Bronchial epithelial cell (primary cell): ENCODE measurements at places on chromosomes 4 and X.

DNA sequence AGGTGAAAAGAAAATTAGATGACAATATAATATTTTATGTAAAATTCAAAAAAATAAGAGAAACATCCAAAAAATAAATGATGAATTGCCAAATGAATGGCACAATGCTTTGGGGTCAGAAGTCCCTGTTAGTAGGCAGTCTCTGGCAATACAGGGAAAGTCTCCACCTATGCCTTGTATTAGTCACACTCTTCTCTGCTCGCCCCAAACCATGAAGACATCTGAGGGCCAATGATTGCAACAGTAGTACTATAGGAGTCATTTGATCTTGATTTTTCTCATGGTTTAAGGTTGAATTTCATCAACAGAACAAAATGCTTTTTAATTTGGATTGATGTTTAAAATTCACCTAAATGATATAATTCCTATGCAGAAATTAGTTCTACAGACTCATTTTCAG lies 3.9 kb upstream of the PRSS12 start:
- peak; percentile 62 for DNase-seq

DNA sequence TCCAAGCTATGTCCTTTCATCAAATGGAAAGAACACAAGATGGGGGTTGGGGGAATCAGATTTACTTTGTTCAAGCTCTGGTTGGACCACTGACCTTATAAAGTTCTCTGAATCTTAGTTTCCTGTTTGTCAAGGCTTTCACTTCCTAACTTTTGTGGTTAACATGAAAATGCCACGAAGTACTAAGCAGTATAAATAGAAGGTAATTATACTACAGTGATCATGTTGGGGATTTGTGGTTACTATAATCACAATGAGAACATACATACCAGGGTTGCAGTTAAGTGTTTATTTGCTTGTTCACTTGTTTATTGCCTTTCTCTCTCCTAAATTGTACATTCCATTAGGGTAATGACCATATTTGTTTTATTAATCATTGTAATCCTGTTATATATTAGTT lies 53.2 kb downstream of the SPRY1 start:
- peak; percentile 39 for DNase-seq

DNA sequence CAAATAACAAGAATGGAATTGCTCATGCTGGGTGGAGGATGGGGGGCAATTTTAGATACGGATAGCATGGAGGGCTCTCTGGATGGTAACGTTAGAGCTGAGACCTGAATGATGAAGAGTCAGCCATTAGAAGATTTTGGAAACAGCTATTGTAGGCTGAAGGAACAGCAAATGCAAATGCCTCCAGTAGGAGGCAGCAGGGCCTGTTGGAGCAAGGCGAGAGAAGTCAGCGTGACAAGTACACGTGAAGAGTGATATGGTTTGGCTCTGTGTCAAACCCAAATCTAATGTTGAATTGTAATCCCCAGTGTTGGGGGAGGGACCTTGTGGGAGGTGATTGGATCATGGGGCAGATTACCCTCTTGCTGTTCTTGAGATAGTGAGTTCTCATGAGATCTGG lies 59.3 kb upstream of the SOD3 start:
- peak; percentile 48 for DNase-seq

- no peak for DNase-seq
These were observed 349.8 kb downstream of the UNC5C start for GRCh38 chr4:95198961-95199360.

GRCh38 chr4:55117511-55117910 lies 7.9 kb downstream of the KDR start:
- DNase-seq: no peak

- DNase-seq: no peak
These were observed 807.8 kb downstream of the RAPGEF2 start for GRCh38 chr4:159910721-159911120.

DNA sequence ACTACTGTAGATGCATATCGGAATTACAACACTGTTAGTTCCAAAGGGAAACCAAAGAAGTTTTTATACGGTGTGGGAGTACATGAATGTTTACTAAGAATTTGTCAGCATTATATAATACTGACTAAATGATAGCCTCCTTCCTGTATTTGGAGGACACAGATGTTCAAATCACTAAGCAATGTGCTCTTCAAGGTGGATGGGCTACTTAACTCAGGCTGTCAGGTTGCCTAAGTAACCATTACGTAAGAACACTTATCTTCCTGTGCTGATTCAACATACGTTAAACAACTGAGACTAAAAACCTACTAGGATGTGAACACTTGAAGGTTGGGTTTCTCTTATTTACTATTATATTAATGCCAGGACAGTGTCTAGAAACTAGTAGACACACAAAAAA lies 81.9 kb upstream of the HPGD start:
- DNase-seq: peak; percentile 98

- peak; percentile 23 for DNase-seq
These were observed 1.2 kb downstream of the GABRB1 start for GRCh38 chr4:47032405-47033106.

DNA sequence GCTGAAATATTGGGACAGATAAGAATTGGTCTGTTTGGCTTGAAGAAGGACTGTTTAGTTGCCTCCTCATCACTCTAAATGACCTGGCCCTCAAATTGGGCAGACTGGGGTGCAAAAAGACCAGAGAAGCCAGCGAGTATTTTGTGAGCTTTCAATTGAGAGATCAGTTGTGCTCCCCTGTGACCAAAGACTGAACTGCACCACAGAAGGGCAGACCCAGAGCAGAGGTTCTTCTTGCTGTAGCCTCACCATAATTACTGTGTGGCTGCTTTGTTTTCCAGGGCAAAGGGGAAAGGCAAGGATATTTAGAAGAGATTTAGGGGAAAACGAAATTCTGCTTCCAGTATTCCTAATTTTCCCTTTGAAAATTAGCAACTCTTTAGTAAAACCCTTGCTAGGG lies 104.0 kb upstream of the MBNL3 start:
- peak; percentile 1 for DNase-seq

DNA sequence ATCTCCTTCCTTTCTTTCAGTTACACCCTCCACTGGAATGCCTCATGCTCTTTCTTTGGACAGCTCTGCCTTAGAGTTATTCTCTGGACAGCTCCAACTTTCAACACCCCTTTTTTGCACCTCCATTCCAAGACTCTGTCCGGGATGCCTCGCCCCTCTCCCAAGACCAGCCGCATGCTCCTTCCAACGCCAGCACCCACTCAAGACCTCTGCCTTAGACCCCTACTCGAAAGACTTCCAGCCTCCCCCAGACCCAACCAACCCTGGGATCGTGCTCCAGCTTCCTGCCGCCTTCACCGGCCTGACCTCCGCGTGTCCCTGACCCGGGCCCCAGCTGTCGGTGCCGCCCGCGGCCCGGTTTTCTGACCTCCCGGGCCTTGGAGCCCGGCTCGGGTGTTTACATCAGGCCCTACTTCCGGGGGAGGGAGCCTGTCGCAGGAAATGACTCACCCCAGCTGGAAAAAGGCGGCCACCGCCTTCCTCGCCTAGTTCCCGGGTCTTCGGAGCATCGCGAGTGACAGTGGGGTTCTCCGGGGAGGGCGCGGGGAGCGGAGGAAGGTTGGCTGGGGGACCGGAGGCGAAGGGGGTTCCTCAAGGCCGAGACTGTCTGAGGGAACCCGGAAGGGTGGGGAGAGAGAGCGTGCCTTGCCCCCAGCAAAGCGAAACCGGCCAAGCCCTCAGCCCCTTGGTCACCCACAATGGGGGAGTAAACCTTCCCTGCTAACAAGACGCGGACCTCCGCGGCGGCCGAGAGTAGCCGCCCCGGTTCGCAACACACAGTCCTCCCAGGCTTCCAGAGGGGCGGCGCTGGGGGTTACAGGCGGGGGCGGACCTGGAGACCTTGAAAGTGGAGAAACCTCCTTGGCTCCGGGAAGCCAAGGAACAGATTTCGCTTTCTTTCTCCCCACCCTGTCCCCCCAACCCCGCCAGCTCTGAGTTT lies at the start of gene WDR45:
Gene WDR45, minus strand, starts transcription at position 399 of the 940 bp plus-strand sequence. CDS start 1,792 bp downstream, outside the sequence.
- peak; percentile 49 for DNase-seq

GRCh38 chr4:7291372-7292114 lies 99.2 kb downstream of the SORCS2 start:
- DNase-seq: no peak

DNA sequence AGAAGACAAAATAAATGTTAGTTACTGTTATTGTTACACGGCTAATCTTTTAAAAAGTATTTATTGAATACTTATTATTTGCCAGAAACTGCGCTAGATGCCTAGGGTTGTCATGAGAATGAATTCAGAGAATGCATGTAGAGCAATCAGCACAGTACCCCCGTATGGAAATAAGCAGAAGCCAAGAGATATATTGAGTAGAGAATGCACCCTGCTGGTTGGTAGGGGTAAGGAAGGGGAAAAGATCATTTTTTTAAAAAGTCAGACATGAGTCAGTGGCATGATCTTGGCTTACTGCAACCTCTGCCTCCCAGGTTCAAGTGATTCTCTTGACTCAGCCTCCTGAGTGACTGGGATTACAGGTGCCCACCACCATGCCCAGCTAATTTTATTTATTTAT lies 13.1 kb upstream of the DRP2 start:
- DNase-seq: peak; percentile 46

DNA sequence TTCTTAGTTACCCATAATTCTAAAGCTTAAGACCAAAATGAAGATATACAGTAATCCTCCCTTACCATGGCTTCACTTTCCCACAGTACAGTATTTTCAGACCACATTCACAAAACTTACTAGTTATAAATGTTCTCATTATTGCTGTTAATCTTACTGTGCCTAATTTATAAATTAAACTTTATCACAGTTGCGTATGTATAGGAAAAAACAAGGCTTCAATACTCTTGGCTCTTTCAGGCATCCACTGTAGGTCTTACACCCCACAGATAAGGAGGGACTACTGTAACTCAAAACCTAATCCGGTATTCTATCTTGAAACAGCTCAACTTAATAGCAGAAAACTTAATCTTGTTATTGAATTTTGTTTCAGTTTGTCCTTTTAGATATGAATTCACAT lies 3.6 kb downstream of the HMGB2 start:
- DNase-seq: no peak

GRCh38 chr4:126611900-126612299 lies 1020.9 kb upstream of the INTU start:
- peak; percentile 77 for DNase-seq
